Breast epithelium (tissue), 4 donors: ENCODE measurements at places on chromosomes 6 and 20.

DNA sequence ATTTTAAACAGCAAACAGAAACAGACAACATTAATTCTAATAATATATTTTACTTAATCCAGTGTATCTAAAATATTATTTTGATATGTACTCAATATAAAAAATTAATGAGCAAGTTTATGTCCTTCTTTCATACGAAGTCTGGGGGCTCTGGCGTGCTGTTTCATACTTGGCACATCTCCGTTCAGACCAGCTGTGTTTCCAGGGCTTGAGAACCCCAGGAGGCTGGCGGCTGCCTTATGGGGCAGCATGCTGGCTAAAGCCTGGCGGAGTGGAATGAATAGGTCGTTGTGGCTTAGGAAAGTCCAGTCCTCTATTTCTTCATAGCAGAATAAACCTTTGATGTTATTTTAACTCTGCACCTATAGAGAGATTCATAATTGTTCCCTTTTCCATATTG, 43.3 kb downstream of the DUSP22 start:
- H3K27me3 ChIP-seq, result no peaks in the 10 kb centered on the region
- no peak for DNase-seq
- H3K4me3 ChIP-seq, result no peak overlapping the region
- no peaks in the 10 kb centered on the region for H3K36me3 ChIP-seq

DNA sequence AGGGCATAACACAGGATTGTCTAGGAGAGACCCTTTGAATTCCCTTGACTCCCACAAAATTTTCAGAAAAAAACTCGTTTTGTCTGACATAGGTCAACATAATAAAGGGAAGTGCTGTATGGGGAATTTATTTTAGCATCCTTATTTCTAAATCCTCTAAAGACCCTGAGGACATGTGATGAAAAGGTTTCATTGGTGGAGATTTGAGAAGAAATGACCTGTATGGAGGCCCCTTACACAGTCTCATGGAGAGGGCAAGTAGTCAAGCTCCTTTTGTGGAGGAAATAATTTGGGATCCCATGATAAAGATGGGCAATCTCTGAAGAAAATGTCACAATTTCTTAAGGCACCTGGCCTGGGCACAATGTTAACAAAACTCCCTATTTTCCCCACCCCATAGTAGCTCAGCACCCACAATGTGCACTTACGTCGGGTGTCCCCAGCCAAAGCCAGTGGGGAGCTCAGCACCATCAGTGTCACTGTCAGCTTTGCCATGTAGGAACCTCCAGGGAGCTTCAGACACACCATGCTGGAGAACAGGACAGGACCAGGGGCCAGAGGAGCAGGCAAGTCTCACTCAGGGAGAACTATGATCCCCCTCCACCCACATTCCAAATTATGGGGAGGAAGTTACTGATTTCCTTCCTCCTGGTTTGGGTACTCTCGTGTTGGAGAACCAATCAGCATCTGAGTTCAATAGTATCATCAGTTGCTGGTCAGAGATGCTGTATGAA, at the start of gene HLA-DRB5:
TSS of gene HLA-DRB5 (minus strand) at position 591 of the 734 bp plus-strand sequence. CDS start at position 528, 63 bp downstream.
- no peaks in the 10 kb centered on the region for H3K36me3 ChIP-seq
- H3K4me3 ChIP-seq, result no peak within 1 kb of the TSS
- no peaks in the 10 kb centered on the region for H3K27me3 ChIP-seq
- peak; percentile 37 for DNase-seq

- no peak overlapping the region for H3K27ac ChIP-seq
- no peaks in the 10 kb centered on the region for H3K27me3 ChIP-seq
- H3K4me3 ChIP-seq, result no peak overlapping the region
These were observed 699.2 kb downstream of the DOK5 start for GRCh38 chr20:55174635-55175034.

DNA sequence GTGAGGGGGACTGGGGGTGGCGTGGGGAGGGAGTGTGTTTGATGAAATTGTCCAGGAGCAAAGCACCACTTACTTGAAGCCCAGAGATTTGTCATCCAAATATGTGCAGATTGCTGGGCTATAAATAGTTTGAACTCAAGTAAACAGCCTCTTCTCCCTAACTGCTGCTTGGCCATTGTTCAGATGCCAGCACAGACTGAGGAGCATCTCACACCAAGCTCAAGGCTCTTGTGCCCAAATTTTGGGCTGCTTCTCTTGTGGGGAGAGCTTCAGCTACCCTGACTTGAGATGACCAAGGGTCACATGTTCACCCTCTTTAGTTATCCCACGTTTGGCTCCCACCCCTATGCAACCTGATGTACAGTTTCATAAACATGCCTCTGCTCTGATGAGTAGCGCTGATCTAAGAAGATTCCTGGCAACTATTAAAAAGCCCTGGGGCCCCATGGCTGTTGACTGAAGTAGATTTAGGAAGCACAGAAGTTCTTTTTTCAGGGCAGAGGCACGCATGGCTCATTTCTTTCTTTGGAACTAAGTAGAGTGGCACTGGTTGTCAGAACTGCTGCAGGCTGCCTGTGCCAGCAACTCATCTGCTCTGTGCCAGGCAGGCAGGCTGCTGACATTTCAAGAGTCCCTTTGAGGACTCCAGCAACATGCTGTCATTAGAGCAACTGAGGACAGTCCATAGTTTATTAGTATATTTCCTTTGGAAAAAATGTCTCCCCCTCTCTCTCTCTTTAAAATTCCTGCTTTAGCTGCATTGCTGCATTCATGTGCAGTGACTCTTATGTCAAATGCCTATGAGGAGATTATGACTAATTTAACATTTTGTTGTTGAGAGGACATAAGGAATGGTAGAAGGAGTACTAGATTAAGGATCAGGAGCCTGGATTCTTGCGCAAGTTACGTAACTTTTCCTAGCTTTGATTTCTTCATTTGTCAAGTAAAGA, 9.6 kb upstream of the PKIG start:
- H3K27ac ChIP-seq, result peak overlapping the region; percentile 75
- no peaks in the 10 kb centered on the region for H3K27me3 ChIP-seq
- H3K36me3 ChIP-seq, result no peaks in the 10 kb centered on the region
- H3K4me3 ChIP-seq, result no peak overlapping the region

GRCh38 chr6:4677011-4677750, 99.0 kb upstream of the CDYL start:
- no peaks in the 10 kb centered on the region for H3K4me1 ChIP-seq
- no peak overlapping the region for H3K4me3 ChIP-seq
- no peaks in the 10 kb centered on the region for H3K27me3 ChIP-seq
- no peaks in the 10 kb centered on the region for H3K36me3 ChIP-seq
- no peak overlapping the region for H3K27ac ChIP-seq
- DNase-seq, result no peak

GRCh38 chr6:3879194-3879952, 30.2 kb downstream of the FAM50B start:
- no peaks in the 10 kb centered on the region for H3K36me3 ChIP-seq
- no peak for DNase-seq
- H3K27ac ChIP-seq, result no peak overlapping the region

- DNase-seq, result peak; percentile 95
- H3K4me1 ChIP-seq, result no peaks in the 10 kb centered on the region
- H3K36me3 ChIP-seq, result no peaks in the 10 kb centered on the region
- peak overlapping the region; percentile 52 for H3K4me3 ChIP-seq
- peak overlapping the region; percentile 82 for H3K27ac ChIP-seq
These were observed 98.5 kb downstream of the LY86 start for GRCh38 chr6:6686748-6687601.

DNA sequence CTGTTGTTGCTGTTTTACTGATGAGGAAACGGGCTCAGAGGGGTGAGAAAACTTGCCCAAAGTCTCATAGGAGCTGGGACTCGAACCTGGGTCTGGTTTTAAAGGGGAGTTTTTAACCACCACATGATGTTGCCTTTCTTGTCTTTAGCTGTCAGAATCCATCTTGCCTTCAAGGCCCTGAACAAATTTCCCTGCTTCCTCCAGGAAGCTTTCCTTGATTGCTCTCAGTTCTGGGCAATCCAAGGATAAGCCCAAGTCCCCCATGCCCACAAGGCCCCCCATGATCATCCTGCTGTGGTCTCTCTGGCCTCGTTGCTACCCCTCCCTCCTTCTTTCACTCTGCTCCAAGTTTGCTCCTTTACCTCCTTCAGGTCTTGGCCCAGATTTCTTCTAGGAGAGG, 73.5 kb downstream of the CD40 start:
- H3K4me3 ChIP-seq, result no peak overlapping the region
- H3K36me3 ChIP-seq, result no peaks in the 10 kb centered on the region
- DNase-seq, result no peak

GRCh38 chr6:135329851-135330803, 149.0 kb downstream of the MYB start:
- no peak for DNase-seq
- H3K36me3 ChIP-seq, result no peaks in the 10 kb centered on the region
- no peak overlapping the region for H3K27ac ChIP-seq
- no peak overlapping the region for H3K4me3 ChIP-seq
- no peaks in the 10 kb centered on the region for H3K4me1 ChIP-seq
- no peaks in the 10 kb centered on the region for H3K27me3 ChIP-seq

DNA sequence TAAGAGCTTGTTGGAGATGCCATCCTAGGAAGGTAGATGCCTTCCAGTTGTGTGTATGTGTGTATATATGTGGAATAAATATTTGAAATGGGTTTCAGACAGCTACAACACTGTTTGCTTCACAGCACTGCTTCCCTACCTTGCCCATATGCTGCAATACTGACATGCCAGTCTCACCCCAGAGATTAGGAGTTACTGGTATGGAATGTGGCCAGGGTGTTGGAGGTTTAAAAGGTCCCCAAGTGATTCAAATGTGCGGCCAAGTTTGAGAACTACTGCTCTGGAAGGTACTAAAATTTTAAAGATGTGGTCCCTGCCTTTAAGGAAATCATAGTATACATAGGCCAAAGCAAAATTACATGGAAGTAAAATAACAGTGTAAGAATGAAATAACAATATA, 39.5 kb downstream of the BCKDHB start:
- peaks cover 12% of the 10 kb centered on the region for H3K4me1 ChIP-seq
- H3K4me3 ChIP-seq, result no peak overlapping the region
- no peak overlapping the region for H3K27ac ChIP-seq
- no peaks in the 10 kb centered on the region for H3K27me3 ChIP-seq
- no peak for DNase-seq

GRCh38 chr6:18211338-18211737, 53.0 kb downstream of the DEK start:
- no peak overlapping the region for H3K4me3 ChIP-seq
- no peaks in the 10 kb centered on the region for H3K4me1 ChIP-seq
- DNase-seq, result no peak
- H3K36me3 ChIP-seq, result peaks cover 3% of the 10 kb centered on the region

DNA sequence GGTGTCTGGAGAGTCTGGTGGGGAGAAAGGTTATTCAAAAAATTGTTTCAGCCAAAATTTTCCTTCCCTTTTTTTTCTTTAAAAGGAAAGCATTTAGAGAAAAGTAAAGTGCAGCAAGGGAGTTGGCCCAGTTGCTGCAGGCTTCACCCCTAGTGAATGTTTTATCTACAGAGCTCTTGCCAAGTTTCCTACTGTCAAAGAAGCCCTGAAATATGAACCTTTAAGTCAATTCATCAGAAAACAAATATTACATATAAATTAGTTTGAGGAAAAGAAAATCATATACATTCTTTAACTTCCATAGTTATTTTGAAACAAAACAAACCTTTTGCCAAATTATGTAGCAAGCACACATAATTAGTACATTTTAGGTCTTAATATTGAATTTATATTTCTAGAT, 25.0 kb upstream of the HMGCLL1 start:
- no peak for DNase-seq
- H3K4me3 ChIP-seq, result no peak overlapping the region
- no peaks in the 10 kb centered on the region for H3K36me3 ChIP-seq
- no peaks in the 10 kb centered on the region for H3K27me3 ChIP-seq
- no peaks in the 10 kb centered on the region for H3K4me1 ChIP-seq

DNA sequence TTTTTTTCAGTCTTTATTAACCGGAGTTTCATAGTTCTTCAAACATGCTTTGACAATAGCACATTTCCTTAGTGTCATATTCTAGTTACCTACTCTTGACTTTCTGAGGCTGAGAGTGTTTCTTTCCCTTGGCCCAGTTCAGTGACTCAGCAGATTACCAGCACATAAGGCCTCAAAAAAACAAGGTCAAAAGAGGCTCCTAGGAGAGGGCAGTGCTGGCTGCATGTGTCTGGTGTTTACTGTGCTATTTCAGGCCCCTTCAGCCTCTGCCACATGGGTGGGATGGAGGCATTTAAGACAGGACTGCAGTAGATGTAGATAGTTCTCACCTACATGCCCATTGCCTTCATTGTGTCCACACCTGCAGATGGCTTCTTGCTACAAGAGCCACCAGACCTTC, 198.2 kb upstream of the SSTR4 start:
- no peaks in the 10 kb centered on the region for H3K27me3 ChIP-seq
- H3K4me1 ChIP-seq, result no peaks in the 10 kb centered on the region
- no peak overlapping the region for H3K27ac ChIP-seq
- no peak for DNase-seq
- H3K4me3 ChIP-seq, result no peak overlapping the region

DNA sequence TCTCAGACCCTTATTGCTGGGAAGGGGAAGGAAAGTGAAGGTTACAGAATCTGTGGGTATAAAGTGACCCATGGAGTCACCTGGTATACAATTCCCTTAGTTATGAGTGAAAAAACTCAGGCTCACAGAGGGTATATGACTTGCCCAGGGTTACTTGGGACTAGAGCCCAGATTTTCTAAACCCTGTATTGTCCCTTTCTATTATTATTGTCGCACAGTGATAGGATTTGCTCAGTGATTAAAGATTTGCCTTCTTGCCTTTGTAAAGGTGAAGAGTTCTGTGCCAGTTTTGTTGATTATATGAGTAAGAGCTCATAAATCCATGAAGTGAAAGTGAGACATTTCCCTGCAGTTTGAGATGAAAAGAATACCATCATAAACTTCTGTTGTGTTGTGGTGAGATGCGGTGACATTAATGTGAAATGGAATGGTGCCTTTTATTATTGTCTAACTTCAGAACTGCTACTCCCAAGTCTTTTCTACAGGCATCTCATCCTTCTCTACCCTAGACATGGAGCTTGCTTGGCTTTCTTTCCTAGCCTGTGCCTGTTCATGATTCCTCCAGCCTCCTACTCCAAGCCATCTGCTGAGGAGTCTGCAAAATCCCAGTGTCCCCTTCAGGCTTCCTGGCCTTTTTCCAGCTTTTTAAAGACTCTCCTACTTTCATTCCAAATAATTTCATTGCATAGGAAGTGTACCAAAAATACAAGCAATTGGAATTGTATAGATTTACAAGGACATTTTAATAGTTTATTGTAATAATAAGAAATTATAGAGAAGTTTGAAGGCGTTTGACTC, 33.5 kb upstream of the ADIG start:
- H3K36me3 ChIP-seq, result no peaks in the 10 kb centered on the region
- H3K27ac ChIP-seq, result no peak overlapping the region
- no peaks in the 10 kb centered on the region for H3K4me1 ChIP-seq
- DNase-seq, result no peak

- H3K4me1 ChIP-seq, result no peaks in the 10 kb centered on the region
- H3K4me3 ChIP-seq, result no peak overlapping the region
- no peak for DNase-seq
- H3K36me3 ChIP-seq, result no peaks in the 10 kb centered on the region
- no peaks in the 10 kb centered on the region for H3K27me3 ChIP-seq
These were observed 43.9 kb downstream of the ORC3 start for GRCh38 chr6:87633851-87634250.

DNA sequence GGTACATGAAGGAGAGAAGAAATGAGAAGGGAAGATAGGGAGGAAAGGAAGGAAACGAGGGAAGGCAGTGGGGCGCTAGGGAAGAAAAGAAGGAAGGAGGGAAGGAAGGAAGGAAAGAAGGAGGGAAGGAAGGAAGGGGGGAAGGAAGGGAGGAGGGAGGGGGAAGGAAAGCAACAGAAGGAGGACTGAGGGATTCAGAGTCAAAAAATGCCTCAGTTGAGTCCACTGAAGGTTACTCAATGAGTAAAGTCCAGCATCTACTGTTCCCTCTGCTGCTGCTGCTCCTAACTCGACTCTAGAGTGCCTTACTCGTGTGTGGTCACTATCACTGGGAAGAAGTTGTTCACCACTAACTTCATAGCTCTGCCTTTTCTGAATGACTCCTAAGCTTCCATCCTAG, 33.8 kb downstream of the PHACTR1 start:
- no peaks in the 10 kb centered on the region for H3K4me1 ChIP-seq
- H3K4me3 ChIP-seq, result no peak overlapping the region
- no peak for DNase-seq
- peaks cover 6% of the 10 kb centered on the region for H3K27me3 ChIP-seq
- H3K36me3 ChIP-seq, result no peaks in the 10 kb centered on the region
- no peak overlapping the region for H3K27ac ChIP-seq
